ENCODE measurements at places on chromosomes 11 and 22.

- no peak for DNase-seq
Measured at GRCh38 chr11:99568808-99569207, 548.1 kb downstream of the CNTN5 start.

GRCh38 chr22:46547179-46547882, 9.9 kb upstream of the CELSR1 start:
- no peak for DNase-seq

GRCh38 chr11:75481223-75481921, 44.4 kb downstream of the GDPD5 start:
- no peak for DNase-seq

- no peak for DNase-seq
Measured at GRCh38 chr22:45632791-45633515, 38.7 kb upstream of the ATXN10 start.

DNA sequence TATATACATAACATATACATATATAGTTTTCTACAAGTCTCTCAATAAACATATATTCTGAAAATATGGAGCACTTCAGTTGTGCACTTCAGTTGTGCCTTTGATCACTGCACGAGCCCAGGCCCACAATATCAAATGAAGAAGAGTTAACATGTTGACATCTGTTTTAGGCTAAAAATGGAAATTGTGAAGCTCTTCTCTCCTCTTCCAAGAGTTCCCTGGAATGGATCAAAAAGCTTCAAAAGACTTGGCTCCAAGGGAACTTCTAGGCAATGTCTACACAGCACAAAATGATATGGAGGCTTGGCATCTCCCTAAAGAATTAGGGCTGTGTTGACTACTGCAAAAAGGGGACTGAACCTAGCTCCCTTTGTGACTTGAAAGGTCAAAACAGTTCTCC, 36.9 kb downstream of the MAML2 start:
- no peak for DNase-seq

DNA sequence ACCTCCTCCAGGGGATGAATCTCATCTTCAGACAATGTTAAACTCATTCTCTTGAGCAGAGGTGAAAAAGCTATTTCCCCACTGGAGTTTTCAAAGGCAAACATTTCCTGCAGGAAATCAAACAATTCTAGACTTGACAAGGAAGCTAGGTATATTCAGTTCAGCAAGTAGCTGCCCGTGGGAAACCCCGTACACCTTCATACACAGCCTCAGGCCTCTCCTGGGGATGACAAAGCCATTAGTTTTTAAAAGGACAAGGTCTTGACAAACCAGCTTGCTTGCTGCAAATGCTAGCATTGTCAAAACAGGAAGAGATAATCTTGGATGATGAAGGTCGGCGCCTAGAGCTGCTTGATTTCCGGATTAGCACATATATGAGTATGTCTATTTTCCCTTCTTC, 1630.8 kb upstream of the TENM4 start:
- DNase-seq = no peak

DNA sequence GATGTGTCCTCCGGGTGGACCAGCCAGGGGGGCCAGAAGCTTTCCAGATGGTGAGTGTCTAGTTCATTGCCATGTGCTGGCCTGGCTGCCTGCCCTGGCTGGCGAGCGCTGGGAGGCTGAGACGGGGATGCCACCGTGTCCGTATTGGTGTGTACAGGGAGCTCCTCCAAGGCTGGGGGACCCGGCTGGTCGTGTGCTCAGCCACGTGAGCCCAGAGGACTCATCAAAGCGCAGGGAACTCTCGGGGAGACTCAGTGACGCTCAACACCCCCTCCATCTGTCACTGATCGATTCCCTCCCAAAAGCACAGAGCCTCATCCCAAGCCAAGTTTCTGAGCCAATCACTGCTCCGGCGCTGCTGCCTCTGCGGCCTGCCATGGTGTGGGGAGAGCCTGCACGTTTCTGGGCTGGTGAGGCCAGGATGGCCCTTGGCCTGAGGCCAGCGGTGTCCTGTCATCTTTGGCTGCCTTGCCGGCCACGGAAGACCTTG, 423.7 kb downstream of the SHANK2 start:
- DNase-seq = no peak

GRCh38 chr11:115162919-115163318, 341.3 kb downstream of the CADM1 start:
- DNase-seq = no peak

DNA sequence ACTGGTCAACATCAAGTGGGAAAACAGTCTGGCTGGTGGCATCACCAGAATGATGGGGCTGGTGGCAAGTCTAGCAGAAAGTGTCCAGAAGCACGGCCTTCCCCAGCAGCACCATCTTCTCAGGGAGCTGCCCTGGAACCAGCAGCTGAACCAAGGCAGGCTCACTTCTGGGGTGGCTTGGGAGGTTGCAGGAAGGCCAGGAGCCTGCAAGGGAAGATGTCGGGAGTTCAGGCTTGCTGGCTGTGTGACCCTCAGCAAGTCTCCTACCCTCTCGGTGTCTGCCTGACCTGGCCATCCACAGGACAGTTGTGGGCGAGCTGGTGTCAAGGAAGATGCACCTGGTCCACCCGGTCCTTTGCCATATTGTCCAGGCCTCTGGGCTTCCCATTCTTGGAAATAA, 2.3 kb upstream of the PNPLA5 start:
- no peak for DNase-seq

DNA sequence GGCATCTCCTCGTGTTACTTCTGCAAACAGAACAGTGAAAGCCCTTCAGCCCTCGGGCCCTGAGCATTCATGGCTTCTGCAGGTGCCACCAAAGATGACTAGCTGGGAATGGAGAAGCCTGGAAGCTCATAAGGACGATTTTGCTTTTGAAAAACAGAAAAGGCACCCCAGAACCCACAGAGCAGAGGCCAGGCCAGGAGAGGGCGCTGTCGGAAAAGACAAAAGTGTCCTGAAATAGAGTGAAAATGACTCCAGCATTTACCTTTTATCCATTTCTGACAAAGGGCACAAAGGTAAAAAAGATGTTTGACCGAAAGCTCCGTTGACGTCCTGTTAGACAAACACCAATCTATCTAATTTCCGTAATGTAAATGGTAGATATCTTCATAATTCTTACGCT, 37.6 kb downstream of the ZNF195 start:
- peak; percentile 69 for DNase-seq

- DNase-seq = no peak
Measured at GRCh38 chr11:82536706-82537105, 197.0 kb downstream of the FAM181B start.

DNA sequence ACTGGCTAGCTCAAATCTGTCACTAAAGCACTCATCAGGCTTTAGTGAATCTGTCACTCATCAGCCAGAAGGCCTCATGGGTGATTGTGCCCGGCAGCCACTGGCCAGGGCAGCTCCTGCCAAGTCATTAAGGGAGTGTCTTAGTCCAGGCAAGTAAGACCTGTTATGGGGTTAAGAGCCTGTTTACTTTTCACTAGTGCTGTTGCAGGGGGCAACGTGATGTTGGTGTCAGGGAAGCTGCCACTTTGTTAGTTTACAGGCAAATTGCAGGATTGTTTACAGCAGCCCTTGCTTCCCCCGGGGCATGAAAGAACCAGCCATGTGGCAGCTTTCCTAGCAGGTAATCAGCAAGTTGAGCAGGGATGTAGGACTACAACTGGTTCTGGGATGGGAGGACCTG, 155.6 kb upstream of the NCAM1 start:
- DNase-seq = no peak

DNA sequence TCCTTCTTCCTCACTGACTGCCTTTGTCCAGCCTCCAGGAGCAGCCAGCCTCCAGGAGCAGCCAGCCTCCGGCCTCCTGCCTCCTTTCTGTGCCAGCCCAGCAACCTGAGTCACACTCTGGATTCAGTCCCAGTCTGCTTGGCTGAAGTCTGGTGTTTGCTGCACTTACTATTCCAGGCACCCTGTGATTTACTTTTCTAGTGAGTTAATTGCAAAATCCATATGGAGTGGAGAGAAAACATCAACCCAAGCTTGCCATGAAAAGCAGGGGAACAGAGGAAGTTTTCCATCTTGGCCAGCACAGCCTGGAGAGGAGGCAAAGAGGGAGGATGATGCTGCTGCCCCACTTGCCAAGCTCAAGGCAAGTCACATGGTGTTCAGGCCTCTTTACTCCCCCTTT, 400.5 kb downstream of the TENM4 start:
- DNase-seq = no peak

Data from activated naive CD4-positive, alpha-beta T cell treated with Interleukin-2 at 50 U/mL for 16 hours (primary cell).